ENCODE measurements at places on chromosomes 5 and 9. TPM values are rescaled to one million over a fixed set of nuclear protein-coding genes. Genes with fewer than 3 reads are reported as not detected.

DNA sequence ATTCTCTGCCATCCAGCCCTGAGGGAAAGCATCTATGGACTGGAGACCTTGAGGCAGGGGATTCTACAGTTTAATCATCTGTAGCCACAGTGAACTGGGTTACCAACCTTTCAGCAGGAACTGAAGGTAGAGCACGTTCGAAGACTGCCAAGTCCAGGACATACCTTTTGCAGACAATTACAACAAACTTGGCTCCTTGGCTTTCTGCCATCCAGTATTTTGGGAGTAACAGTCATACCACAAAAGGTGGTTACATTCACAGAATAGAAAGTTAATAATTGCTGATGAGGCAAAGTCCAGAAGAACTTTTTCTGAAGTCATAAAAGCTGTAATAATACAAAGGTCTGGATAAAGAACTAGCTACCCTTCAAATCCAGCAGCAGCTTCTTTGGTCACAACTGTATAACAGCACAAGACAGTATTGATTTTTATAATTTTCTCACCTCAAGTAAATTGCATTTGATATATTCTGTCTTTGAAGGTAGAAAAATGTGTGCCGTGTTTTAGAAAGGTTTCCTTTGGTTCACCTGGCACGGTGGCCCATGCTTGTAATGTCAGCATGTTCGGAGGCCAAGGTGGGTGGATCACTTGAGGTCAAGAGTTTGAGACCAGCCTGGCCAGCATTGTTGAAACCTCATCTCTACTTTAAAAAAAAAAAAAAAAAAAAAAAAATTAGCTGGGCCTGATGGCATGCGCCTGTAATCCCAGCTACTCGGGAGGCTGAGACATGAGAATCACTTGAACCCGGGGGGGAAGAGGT lies 236.6 kb downstream of the NR3C1 start:
- H3K27me3 ChIP-seq = no peaks in the 10 kb centered on the region
- no peaks in the 10 kb centered on the region for H3K36me3 ChIP-seq
- H3K27ac ChIP-seq = peak overlapping the region; percentile 56
- H3K4me3 ChIP-seq = no peak overlapping the region
- peak; percentile 81 for DNase-seq

DNA sequence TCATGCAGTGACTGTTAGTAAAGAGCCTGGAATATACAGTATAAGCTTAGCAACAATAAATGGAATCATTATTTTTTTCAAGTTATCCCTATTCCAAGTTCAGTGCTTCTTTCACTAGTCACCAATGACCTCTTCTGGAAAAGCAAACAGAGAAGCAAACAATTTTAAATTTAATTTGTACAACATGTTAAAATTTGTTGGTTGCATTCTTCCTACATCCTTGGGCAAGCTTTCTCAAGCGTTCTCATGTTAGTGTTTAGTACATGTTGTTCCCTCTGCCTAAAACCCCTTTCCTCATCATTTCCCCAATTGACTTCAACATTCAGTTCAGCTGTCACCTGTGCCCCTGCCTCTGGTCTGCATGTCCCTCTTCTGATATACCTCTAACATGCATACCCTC lies 123.4 kb downstream of the SEC61B start:
- H3K27ac ChIP-seq = no peak overlapping the region
- no peaks in the 10 kb centered on the region for H3K36me3 ChIP-seq
- no peak overlapping the region for H3K4me3 ChIP-seq
- DNase-seq = no peak

GRCh38 chr5:90477073-90477472 lies 2.4 kb downstream of the POLR3G start:
- no peak for DNase-seq
- H3K27ac ChIP-seq = no peak overlapping the region
- H3K4me3 ChIP-seq = no peak overlapping the region
- H3K36me3 ChIP-seq = no peaks in the 10 kb centered on the region

DNA sequence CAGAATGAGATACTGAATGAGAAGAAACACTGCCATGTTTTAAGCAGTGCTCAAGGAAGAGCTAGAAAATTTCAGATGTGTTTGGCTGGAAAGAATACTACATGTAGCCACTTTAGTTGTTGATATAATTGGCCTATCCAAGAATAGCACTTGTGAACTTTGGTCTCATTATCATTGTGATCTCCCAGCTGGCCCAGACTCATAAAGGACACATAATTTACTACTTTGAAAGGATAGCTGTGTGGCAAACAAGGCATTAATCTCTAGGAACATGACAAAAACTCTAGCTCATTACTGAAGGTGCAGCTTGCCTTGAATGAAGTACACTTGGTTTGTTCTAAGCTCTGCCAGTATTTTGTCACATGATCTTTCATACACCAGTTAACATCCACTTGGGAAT lies 356.3 kb downstream of the CSNK1G3 start:
- H3K4me3 ChIP-seq = no peak overlapping the region
- no peaks in the 10 kb centered on the region for H3K36me3 ChIP-seq
- no peak overlapping the region for H3K27ac ChIP-seq
- H3K4me1 ChIP-seq = no peaks in the 10 kb centered on the region
- H3K27me3 ChIP-seq = no peaks in the 10 kb centered on the region

DNA sequence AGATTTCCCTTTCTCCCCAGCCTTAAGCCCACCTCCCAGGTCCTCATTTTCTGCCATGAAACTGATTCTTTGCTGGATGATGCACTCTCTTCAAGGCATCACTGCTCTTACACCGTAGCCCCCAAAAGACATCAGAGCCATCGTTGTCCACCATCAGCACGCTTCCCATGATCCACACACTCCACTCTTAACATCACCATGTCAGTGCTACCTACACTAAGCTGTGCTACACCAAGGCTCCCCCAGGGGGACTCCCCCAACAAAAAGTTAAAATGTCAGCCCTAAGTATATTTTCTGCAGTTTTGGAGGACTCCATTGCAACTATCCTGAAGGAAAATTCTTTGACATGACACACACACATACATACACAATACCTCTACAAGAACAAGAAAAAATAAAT lies 34.1 kb upstream of the KIF2A start:
- H3K36me3 ChIP-seq = no peaks in the 10 kb centered on the region
- no peak overlapping the region for H3K27ac ChIP-seq
- no peaks in the 10 kb centered on the region for H3K4me1 ChIP-seq

Gene KIF24
- 2.8 TPM for total RNA-seq

Gene FIBCD1
- total RNA-seq = not detected

Gene SPINK7
- total RNA-seq = not detected

DNA sequence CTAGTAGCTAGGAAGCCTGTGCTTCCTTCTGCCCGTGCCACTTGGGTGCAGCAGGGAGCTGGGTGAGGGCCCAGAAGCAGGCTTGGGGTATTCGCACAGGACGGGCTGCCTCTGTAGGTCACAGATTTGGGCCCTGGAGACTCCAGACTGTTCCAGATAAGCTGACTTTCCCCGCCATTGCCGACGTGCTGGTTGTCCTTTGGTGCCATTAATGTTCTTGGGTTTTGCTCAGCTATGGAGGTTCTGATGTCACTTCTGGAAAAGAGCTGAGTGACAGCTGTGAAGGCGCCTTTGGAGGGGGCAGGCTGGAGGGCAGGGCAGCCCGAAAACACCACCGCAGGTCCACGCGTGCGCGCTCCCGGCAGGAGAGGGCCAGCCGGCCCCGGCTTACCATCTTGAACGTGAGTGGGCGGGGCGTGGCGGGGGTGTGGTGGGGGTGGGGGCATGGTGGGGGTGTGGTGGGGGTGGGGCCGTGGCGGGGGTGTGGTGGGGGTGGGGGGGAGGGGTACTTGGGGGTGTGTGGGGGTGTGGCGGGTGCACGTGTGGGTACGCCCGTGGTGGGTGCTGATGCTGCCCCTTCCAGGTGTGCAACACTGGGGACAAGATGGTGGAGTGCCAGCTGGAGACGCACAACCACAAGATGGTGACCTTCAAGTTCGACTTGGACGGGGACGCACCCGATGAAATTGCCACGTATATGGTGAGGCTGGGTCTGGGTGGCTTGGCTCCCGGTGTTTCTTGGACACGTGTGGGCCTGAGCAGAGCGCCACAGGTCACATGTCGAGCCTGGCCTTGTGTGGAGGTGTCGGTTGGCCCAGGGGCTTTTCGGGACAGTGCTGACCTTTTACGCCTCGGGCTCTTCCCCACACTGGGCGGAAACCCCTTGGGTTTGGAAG lies 79.6 kb downstream of the WNK2 start:
- H3K27ac ChIP-seq = no peak overlapping the region
- no peak for DNase-seq
- H3K27me3 ChIP-seq = no peaks in the 10 kb centered on the region
- H3K4me1 ChIP-seq = no peaks in the 10 kb centered on the region

DNA sequence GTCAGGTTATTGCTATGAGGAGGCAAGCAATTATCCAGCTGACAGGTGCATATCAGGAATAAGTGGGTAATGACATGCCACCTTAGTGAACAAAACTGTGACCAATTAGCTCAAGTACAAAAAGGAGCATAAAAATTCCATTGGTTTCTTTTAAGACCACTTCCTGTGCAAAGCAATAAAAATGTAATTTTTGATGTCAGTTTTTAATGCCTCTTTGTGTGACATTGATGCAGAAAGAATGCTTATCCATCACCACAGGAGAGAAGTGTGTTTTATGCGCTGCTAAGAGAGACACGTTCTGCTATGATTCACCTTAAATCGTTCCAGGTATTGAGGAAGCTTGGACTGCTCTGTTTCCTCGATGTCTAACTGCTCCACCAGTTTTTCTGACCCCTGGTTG lies 96.7 kb downstream of the MRPS27 start:
- no peak overlapping the region for H3K27ac ChIP-seq
- H3K36me3 ChIP-seq = peaks cover 36% of the 10 kb centered on the region
- no peak overlapping the region for H3K4me3 ChIP-seq

Gene GADD45G
- not detected for total RNA-seq

Gene CD180
- not detected for total RNA-seq

DNA sequence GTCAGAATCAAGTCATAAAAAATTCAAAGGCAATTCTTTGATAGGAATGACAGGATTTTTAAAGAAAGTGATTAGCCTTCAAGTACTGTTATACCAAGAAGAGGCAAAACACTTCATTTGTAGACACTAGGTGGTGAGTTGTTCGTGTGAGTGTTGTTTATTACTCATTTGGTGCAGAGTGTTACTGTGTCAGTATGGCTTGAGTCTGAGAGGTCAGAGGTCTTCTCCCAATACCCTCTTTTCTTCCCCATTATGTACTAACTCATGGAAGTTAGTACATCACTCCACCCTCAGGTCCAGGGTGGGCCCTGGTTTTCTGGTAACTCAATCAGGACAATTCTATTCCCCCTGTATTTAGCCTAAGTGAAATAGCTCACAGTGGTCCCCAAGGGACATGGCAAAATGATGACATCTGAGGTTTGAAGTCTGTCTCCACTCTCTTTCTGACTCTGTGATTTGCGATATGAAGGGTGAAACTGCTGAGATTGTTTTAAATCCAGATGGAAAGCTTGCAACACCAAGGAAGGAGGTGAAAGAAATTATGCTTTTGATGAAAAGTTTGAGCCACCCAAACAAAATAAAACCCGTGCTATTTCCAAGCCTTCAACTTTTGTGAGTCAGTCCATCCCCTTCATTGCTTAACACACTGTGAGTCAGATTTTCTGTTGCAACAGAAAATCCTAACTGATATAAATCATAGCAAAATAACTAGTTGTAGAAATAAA lies 56.8 kb downstream of the NUDT12 start:
- no peak overlapping the region for H3K4me3 ChIP-seq
- no peak overlapping the region for H3K27ac ChIP-seq
- no peaks in the 10 kb centered on the region for H3K27me3 ChIP-seq

- H3K36me3 ChIP-seq = no peaks in the 10 kb centered on the region
- no peaks in the 10 kb centered on the region for H3K4me1 ChIP-seq
- no peak overlapping the region for H3K4me3 ChIP-seq
- no peak for DNase-seq
These were observed 199.1 kb downstream of the NNT start for GRCh38 chr5:43802119-43802518.

- H3K4me1 ChIP-seq = no peaks in the 10 kb centered on the region
- H3K27me3 ChIP-seq = no peaks in the 10 kb centered on the region
- H3K4me3 ChIP-seq = no peak overlapping the region
- H3K27ac ChIP-seq = no peak overlapping the region
- no peak for DNase-seq
These were observed 168.5 kb downstream of the RAB3C start for GRCh38 chr5:58751222-58751837.

GRCh38 chr9:89664010-89664409 lies 59.2 kb downstream of the GADD45G start:
- peaks cover 5% of the 10 kb centered on the region for H3K27me3 ChIP-seq
- H3K4me3 ChIP-seq = no peak overlapping the region
- H3K36me3 ChIP-seq = no peaks in the 10 kb centered on the region
- peaks cover 32% of the 10 kb centered on the region for H3K4me1 ChIP-seq

DNA sequence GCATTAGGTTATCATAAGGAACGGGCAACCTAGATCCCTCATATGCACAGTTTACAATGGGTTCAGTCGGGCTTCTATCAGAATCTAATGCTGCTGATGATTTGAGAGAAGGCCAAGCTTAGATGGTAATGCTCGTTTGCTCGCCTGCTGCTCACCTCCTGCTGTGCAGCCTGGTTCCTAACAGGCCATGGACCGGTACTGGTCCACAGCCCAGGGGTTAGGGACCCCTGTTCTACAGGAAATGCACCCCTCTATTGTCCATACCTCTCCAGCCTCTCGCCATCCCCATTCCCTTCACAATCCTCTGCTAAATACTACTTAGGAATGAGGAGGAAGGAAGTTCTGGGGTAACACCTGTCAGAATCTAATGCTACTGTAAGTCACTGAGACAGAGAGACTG lies 75.1 kb downstream of the OXCT1 start:
- H3K4me3 ChIP-seq = no peak overlapping the region
- H3K27ac ChIP-seq = no peak overlapping the region
- H3K4me1 ChIP-seq = no peaks in the 10 kb centered on the region
- H3K36me3 ChIP-seq = no peaks in the 10 kb centered on the region
- H3K27me3 ChIP-seq = no peaks in the 10 kb centered on the region

DNA sequence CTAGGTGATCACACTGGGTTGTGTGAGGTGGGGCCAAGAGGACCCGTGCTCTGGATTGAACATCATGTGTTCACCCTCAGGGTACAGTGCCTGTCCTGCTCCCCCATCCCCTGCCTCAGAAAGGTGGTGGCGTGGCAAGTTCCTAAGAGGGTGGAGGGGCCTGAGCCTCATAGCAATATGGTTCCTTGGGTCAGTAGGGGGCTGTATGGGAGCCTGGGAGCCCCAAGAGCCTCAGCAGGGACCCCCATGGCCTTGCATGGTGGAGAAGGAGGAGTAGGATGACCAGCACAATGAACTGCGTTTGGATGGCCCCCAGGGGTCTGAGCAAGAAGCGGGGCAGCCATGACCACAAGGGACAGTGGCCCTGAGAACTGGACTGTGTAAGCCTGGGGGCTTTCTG lies 89.6 kb upstream of the SHB start:
- H3K4me3 ChIP-seq = no peak overlapping the region
- DNase-seq = no peak
- H3K36me3 ChIP-seq = no peaks in the 10 kb centered on the region
- H3K4me1 ChIP-seq = peaks cover 4% of the 10 kb centered on the region
- no peak overlapping the region for H3K27ac ChIP-seq

Measured in HepG2 (cell line).